Kidney (tissue), 22 donors: ENCODE measurements at places on chromosomes 2 and 18.

- H3K27me3 ChIP-seq: no peaks in the 10 kb centered on the region
- H3K27ac ChIP-seq: no peak overlapping the region
- no peaks in the 10 kb centered on the region for H3K36me3 ChIP-seq
- no peaks in the 10 kb centered on the region for H3K4me1 ChIP-seq
Measured at GRCh38 chr2:182521453-182522404, 94.9 kb upstream of the PDE1A start.

- H3K36me3 ChIP-seq: no peaks in the 10 kb centered on the region
- no peaks in the 10 kb centered on the region for H3K4me1 ChIP-seq
- no peaks in the 10 kb centered on the region for H3K27me3 ChIP-seq
Measured at GRCh38 chr18:68948622-68949021, 150.7 kb downstream of the CCDC102B start.

- no peaks in the 10 kb centered on the region for H3K4me1 ChIP-seq
- DNase-seq: no peak
- H3K27ac ChIP-seq: no peak overlapping the region
Measured at GRCh38 chr2:25491966-25492532, 150.3 kb upstream of the DNMT3A start.

- H3K27ac ChIP-seq: no peak overlapping the region
- H3K4me1 ChIP-seq: peaks cover 20% of the 10 kb centered on the region
- H3K27me3 ChIP-seq: no peaks in the 10 kb centered on the region
- DNase-seq: no peak
- no peak overlapping the region for H3K4me3 ChIP-seq
Measured at GRCh38 chr2:47222826-47223554, 67.9 kb upstream of the STPG4 start.

- H3K4me3 ChIP-seq: no peak overlapping the region
- H3K4me1 ChIP-seq: peaks cover 3% of the 10 kb centered on the region
Measured at GRCh38 chr2:133598769-133599168, 30.5 kb upstream of the NCKAP5 start.

DNA sequence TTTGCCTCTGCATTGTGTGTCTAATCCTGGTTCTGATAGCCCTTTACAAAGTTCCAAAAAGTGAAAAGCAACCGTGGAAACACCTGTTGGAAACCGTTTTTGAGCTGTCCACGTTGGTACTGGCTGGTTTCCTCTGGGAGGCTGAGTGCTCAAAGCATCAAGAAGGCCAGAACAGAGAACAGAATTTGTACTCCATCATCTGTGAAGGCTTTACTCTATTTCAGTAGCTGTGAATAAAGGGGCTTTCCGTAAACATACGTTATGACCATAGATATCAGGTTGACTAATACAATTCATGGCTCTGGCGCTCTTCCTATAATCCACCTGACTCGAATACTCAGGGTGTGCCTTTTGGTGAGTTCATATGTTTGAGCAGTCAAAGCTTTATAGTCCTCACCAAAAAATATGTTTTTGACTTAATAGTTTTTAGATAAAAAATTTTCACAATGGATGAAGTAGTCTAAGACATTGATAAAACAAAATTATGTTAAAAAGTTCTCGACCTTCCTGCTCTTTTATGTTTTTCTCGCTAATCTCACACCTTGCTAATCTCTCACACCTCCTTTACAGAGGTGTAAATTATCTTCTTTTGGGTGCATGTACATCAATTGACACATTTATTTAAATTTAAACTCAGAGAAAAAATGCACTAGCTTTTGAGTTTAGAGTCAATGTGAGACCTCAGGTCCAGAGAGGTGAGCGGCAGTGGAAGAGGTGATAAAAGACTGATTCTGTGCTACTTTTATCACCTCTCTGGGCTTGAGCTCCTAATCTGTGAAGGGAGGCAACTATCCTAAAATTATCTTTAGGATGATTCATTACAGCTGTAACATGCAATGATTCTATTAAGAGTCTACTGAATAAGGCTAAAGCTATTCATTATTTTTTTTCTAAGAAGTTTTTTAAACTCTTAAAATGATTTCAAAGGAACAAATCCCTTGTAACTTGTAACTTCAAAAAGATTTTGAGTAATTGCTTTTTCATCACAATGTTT lies 65.3 kb downstream of the CXCR4 start:
- H3K27me3 ChIP-seq: no peaks in the 10 kb centered on the region
- no peak overlapping the region for H3K27ac ChIP-seq
- no peaks in the 10 kb centered on the region for H3K4me1 ChIP-seq
- H3K4me3 ChIP-seq: no peak overlapping the region
- DNase-seq: no peak

DNA sequence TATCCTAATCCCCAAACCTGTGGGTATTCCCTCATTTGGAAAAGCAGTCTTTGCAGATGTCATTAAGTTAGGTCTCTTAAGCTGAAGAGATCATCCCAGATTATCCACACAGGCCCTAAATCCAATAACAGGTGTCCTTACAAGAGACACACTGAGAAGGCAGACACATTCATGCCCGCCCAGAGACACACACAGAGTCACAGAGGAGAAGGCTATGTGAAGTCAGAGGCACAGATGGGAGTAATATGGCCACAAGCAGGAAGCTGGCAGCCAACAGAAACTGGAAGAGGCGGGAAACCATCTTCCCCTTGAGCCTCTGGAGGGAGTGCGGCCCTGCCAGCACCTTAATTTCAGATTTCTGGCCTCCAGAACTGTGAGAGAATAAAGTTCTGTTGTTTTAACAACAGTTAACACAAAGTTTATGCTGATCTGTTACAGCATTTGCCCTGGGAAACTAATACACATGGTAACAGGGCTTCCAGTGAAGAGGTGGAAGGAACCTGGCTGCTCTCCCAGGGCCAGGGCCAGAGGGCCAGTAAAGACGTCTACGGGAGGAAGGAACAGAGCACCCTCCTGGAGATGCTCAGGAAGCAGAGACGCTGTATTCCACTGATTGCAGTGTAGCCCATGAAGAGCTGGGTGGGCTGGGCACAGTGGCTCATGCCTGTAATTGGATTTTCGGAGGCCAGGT lies 217.5 kb downstream of the GLI2 start:
- no peak for DNase-seq
- H3K4me3 ChIP-seq: no peak overlapping the region
- no peaks in the 10 kb centered on the region for H3K36me3 ChIP-seq
- H3K4me1 ChIP-seq: no peaks in the 10 kb centered on the region
- H3K27ac ChIP-seq: no peak overlapping the region

- H3K27ac ChIP-seq: no peak overlapping the region
Measured at GRCh38 chr2:204074456-204074855, 137.9 kb downstream of the ICOS start.
